ENCODE measurements at places on chromosomes 3 and 15.

DNA sequence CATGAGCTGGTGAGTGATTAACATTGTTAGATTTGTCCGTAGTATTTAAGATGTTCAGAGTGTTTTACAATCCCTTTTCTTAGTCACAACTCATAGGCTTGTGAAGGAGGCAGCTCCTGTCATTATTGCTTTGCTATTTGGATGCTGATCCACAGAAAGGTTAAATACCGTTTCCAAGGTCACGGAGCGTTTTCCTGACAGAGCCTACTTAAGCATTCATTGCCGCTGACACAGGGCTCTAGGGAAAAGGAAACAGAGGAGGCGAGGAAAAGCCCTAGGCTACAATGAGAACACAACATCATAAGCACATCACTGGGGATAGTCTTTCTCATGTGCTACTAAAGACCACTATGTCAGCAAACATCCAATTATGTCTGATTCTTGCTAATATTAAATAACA is 38.5 kb upstream of the CPB1 start:
- no peak for DNase-seq

- DNase-seq, result no peak
Measured at GRCh38 chr3:53224536-53224935, 31.3 kb downstream of the TKT start.

- DNase-seq, result no peak
Measured at GRCh38 chr15:69921626-69922619, 175.8 kb downstream of the TLE3 start.

GRCh38 chr15:81023483-81024264 is 23.0 kb downstream of the TLNRD1 start:
- no peak for DNase-seq
